ENCODE measurements at places on chromosomes 3 and 15.

GRCh38 chr3:11847607-11848006 is 922 bp upstream of the TAMM41 start:
- no peak for DNase-seq

- no peak for DNase-seq
These were observed 11.6 kb downstream of the ETV5 start for GRCh38 chr3:186097317-186097662.

DNA sequence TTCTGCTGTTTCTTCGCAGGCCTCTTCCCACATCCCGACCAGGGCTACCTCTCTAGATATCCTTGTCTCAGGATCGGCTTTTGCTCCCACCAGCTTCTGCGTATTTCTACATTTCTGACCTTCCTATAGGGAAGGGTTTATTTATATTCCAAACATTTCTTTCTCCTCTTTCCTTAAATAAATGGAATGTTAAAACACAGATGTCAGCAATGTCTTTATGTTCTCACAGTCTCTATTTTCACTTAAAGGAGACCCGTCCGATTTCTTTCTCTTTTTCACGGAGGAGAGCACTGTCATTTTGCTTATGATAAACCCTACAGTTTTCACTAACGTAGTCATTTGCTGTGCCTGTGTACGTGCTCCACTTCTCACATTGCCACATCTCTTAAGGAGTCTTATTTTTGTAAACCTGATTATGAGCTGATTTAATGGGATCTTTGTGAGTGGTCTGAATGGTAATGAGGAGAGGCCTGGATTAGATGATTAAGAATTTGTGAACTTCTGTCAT is 630 bp downstream of the KIF15 start:
- no peak for DNase-seq

- DNase-seq = no peak
These were observed 110.7 kb downstream of the PLD1 start for GRCh38 chr3:171699601-171700000.

DNA sequence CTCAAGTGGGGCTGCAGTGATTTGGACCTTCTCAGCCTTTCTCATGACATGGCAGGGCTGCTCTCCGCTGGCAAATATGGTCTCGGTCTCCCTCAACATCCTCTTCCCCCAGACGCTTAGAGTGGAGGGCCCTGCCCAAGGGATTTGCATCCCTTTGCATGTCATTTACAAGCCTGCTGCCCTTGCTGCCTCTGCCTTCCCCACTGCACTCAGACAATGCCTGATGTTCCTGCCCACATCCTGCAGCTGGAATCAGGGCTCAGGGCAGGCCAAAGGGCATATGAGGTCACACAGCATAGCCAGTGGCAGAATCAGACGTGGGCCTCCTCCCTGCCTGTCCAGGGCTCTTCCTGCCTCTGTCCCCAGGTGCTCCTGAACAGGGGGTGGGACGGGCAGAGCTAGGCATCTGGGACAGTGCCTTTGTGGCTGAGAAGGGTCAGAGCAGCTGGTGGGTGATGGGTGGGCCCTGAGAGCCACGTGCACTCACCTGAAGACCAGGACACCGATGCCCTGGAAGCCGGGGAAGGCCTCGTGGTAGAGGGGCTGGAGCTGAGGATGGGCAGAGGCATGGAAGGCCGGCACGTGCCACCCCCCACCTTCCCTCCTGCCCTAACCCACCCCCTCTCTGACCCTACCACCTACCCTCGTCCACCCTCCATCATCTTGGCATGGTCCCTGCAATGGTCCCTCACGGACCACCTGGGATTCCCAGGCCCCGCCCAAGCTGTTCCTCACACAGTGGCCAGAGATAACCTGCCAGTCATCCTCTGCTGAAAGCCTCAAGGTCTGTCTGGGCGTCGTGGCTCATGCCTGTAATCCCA is 27.4 kb upstream of the GOLGA6C start:
- DNase-seq = no peak

DNA sequence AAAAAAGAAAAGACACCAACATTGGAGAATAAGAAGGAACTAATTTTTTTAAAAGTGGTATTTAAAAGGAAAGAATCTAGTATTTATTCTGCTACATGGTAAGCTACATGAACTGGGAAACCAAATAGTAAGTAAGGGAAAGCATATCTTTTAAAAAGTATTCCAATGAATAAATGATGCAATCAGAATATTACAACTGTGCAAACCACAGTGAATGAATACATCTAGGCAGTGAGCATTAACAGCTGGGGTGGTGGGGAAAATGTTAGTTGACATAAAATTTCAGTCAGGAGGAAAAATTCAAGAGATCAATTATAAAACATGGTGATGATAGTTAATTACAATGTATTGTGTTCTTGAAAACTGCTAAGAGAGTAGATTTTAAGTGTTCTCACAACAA is 16.9 kb downstream of the ICE2 start:
- DNase-seq = no peak

DNA sequence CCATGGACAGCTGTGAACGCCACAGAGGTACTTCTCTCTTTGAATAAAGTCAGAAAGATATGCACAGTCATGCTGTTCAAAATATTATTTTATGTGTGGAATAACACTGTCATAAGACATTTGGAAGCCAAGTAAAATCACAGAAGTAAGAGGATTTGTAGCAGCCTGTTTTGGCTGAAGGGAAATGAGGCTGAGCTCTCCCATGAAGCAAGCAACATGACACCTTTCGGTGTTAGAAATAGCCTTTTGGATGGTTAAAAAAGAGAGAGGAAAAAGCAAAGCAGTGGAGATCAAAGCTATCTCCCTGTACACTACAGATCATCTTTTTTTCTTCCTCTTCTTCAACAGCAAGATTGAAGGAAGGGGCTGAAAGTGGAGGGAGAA is 755.3 kb downstream of the ROBO1 start:
- no peak for DNase-seq

DNA sequence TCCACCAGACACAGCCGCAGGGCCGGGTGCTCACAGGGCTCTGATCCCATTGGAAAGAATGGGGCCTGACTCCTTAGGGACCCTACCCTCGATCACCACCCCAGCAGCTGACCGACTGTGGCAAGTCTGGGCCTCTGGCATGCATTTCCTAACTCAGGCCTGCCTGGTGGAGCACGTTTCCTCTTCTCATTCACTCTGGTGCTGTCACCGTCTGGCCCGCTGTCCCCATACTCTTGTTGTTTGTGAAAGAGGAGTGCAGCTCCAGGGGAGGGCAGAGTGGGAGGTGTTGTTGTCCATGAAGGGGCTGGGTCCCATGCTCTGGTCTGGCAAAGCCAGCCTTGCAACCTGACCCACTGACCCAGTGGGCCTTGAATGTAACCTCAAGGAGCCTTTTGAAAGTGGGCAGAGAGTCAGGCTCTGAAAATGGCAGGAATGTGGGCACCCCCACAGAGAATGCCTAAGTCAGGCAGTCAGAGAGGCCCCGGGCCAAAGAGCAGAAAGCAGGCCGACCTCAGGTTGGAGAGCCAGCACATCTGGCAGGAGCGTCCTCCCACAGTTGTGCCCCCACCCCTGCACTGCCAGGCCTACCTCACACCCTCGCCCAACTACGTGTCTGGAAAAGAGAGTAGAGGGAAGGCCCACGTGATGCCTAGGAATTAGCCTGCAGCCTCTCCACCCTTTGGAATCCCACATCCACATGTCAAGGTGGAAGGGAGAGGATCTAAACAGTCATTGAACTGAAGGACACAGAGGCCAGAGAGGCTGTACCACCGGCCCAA is 10.9 kb downstream of the SEMA7A start:
- DNase-seq = no peak

GRCh38 chr15:73928241-73928579 is 1.9 kb downstream of the LOXL1 start:
- no peak for DNase-seq

DNA sequence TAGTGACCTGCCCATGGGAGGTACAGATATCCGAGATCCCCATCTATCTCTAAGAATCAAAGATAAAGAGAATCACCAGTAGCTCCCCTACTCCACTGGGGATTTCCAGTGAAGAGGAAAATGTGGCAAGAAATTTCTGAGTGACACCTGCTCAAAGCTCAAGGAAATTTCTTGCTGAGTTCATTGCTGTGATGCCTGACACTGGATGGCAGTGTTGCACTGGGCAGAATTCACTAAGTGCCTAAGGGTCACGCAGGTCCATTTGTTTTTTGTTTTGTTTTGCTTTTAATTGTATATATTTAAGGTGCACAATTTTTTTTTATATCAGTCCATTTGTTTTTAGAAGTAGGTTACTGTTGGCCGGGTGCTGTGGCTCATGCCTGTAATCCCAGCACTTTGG is 109.5 kb upstream of the KCNAB1 start:
- no peak for DNase-seq

- no peak for DNase-seq
These were observed 33.2 kb downstream of the HHLA2 start for GRCh38 chr3:108329508-108329907.

DNA sequence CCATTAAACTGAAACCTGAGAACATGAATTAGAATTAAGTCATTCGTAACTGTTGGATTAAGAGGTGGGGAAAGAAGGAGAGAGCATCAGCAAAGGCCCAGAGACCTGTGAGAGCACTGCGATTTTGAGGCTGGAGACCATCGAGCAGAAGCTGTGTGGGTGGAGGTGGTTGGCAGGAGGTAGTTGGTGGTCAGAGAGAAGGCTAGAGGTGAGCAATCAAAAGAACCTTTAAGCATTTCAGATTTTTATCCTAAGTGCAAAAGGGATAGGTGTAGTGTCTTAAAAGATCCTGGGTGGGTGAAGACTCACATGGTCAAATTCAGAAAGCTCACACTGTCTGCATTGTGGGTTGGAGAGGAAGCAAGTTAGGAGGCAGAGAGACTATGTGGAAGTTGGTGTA is 65.1 kb upstream of the TEX264 start:
- DNase-seq = no peak

GRCh38 chr15:31245135-31245689 is 81.4 kb upstream of the KLF13 start:
- no peak for DNase-seq

- no peak for DNase-seq
These were observed 205.9 kb upstream of the PPP2R3A start for GRCh38 chr3:135759651-135760050.

DNA sequence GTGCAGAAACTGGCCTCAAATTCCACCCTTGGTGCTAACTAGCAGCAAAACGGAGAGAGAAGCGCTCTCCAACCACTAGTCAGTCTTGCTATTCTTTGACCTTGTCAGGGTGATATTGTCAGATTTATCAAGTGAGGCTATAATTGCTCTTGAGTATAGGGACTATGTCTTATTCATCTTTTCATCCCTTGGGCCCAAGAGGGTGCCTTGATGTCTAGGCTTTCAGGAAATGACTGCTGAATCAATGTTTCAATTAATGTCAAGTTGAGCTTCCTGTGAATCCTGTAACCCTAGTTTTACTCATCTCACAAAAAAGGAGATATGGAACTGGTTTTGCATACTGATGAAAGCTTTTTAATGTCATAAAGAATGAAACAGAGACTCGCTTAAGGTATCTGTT is 701.3 kb downstream of the EDEM1 start:
- no peak for DNase-seq

- no peak for DNase-seq
These were observed 44.5 kb downstream of the EAF1 start for GRCh38 chr3:15471861-15472260.

DNA sequence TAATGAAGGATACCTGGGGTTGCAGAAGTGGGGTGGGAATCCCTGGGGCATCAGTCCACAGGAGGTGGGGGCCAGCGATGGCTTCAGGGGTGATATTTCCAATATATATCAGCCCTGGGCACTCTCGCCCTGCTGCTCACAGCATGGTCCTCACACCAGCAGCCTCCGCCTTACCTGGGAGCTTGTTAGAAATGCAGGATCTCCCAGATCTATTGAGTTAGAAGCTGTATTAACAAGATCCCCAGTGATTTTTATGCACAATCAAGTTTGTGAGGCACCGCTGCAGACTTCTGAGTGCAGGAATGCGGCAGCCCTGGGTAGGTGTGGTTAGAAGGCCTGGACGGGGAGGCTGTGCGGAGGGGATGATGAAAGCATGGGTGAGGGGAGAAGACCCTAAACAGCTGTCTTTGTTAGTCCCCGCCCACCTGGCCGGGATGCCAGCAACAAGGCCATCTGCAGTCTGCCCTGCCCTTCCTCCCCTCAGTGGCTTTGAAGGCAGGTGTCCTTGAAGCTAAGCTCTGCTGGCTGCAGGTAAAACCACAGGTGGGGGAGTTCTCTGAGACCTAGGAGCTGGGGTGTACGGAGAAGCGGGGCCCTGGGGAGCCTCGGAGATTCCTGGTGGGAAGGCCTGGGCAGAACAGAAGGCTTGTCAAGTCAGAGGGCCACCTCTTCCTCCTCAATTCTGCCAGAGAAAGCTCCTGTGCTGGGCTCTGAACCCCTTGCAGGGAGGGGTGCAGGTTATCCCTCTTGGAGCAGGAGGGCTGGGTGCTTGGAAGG is 11.4 kb downstream of the FAM107A start:
- DNase-seq = no peak

All from pulmonary artery endothelial cell (primary cell).